ENCODE measurements at places on chromosomes 11 and 22.

- peak; percentile 69 for DNase-seq
Observed at GRCh38 chr11:96254087-96254486, 88.9 kb downstream of the MAML2 start.

DNA sequence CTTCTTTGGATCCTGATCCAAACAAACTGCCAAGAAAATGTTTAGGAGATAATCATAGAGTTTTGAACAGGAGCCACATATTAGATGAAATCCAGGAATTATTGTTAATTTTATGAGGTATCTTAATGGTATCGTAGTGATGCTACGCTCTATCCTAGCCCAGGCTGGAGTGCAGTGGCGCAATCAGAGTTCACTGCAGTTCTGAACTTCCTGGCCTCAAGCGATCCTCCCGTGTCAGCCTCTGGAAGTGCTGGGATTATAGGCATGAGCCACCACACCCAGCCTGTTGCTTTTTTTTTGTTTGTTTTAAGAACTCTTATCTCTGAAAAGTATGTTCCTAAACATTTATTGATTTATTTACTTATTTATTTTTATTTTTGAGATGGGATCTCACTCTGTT lies 2.4 kb downstream of the GSTT4 start:
- DNase-seq = no peak

- DNase-seq = no peak
Observed at GRCh38 chr11:75152090-75152489, 1.2 kb downstream of the SLCO2B1 start.

DNA sequence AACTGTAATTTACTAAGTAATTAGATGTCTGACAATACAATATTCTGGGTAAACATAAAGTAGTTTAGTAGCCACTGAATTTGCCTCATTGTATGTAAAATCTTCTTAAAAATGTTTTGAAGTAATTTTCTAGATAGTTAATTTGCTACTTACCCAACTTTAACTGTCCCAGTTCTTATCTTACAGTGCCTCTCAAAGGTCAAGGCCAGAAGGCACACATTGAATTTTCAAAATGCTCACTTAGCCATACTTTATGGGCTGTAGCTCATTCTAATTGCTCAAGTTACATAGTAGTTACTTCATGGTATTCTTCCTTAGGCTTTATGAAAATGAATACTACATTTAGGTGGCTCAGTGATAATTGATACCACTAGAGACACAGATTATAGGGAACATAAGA lies 666.6 kb downstream of the CNTN5 start:
- DNase-seq = peak; percentile 1

DNA sequence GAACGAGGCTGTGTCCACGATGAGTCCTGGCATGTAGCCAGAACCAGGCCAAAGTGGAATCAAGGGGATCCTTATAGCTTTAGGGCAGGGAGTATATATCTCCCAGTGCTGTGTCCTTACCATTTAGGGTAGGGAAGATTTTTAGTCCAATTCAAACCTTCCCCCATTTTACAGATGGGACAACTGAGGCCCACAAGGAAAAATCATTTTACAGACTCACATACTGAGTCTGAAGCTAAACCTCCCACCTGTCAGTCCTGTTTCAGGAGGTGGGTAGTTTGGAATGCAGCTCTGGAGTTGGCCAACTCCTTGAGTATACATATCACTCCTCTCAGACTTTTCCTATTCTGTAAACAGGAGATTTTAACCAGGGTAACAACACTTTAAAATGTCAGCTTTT lies 33.1 kb upstream of the TFIP11 start:
- no peak for DNase-seq

DNA sequence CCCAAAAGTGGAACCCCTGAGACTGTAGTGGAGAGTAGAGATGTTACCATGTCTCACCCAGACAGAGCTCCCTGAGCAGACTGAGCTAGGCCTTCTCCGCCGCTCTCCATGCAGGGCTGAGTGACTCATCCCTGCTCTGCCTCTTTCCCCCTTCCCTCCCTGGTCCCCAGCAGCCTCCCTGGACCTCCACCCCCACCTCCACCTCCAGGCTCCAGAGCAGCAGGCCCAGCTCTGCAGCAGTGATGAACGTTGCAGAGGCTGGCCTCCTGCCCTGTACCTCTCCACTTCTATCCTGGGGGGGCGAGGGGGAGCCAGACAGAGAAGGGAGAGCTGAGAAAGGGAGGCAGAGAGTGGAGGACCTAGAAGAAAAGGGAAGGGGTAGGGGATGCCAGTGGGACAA lies 19.3 kb upstream of the ARAP1 start:
- peak; percentile 74 for DNase-seq

DNA sequence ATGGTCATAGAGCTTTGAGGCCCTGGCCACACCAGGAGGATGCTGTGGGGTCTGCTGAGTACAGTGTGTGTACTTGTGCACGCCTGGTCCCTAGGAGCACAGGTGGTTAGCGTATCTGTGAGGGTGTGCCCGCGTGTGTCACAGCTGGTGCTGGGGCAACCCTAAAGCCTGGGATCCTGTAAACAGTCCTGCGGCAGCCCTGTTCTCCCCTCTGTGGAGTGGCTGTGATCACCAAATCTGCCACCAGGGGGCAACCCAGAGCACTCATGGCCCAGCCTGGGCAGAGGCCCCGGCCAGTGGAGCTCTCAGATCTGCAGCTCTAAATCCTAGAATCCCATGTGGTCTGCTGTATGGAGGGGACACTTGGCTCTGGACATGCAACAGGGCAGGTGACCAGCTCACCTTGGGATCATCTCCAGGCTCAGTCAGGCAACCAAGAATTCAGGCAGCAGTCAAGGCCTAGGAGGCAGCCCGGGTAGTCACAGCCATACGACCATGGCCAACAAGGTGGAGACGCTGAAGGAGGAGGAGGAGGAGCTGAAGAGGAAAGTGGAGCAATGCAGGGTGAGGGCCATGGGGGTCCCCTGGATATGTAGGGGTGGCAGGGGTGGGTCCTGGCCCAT lies 3.9 kb downstream of the SH3BP1 start:
- peak; percentile 72 for DNase-seq

GRCh38 chr11:8098879-8099278 lies 17.9 kb downstream of the TUB start:
- DNase-seq = peak; percentile 37

DNA sequence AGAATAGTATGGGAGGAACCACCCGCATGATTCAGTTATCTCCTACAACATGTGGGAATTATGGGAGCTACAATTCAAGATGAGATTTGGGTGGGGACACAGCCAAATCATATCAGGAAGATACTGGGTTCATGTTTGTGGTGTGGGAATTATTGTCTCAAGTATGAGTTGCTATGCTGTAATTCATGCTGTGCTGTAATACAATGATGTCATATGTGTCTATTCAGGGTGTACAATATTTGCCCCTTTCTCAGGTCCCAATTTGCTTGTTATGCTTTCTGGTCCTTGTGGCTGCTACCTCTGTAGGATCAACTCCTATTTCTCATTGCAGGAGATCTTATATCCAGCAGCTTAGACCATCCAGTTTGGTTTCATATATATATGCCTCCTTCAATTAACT lies 52.2 kb upstream of the ARHGAP20 start:
- no peak for DNase-seq
